ENCODE measurements at places on chromosomes 1 and 21.

DNA sequence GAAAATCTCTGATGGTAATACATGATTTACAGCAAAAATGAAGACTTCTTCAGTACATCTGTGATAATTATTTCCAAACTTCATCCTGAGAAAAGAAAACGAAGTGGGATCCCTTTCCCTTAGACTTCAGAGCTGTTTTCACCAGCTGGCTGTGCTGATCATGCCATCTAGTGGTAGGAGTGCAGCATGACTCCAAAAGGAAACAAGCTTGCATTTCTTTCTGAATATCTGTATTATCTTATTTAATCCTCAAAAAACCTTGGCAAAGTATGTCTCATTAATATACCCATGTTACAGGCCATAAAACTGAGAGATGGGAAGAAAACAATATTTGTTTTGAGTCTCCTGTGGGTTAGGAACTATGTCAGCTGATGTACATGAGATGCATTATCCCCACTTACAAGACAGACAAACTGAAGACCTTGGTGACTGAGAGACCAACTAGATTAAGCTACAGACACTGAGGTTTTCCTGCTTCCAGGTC, 9.8 kb upstream of the GJA8 start:
- no peak for DNase-seq

GRCh38 chr1:190439447-190439846, 38.2 kb downstream of the BRINP3 start:
- no peak for DNase-seq

GRCh38 chr1:165010418-165011070, 346.0 kb downstream of the LMX1A start:
- no peak for DNase-seq

- no peak for DNase-seq
Observed at GRCh38 chr1:72780212-72780611, 497.9 kb upstream of the NEGR1 start.

- no peak for DNase-seq
Observed at GRCh38 chr21:16572032-16572431, 842.2 kb downstream of the USP25 start.

DNA sequence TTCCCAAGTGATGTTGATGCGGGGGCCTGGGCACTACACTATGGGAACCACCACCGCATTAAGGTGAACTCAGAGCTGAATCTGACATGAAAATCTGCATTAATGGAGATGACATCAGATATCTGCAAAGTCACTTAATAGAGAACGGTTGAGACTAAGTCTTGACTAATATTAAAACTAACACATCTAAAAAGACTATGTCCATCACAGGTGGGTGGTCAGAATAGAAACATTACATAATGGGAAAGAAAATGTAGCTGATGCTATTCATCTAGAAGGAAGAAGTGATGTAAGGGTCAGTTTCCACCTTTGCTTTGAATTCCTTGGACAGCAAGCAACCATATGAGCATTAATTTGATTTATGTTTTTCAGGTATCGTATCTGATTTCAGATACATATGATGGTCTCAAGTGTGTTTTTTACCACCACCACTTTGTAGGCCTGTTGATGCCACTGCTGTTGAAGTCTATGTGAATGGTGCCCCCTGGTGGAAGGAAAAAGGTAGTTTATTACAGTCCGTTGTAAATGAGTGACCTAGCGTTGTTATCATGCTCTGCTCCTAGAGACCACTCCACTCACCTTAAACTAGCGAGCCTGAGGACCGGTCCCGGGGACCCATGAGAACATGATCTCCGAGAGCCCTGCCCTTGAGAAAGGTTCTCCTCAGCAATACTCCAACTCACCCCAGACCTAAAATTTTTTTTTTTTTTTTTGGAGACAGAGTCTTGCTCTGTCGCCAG, 73.5 kb downstream of the BACH1 start:
- DNase-seq = peak; percentile 22

- DNase-seq = no peak
Observed at GRCh38 chr1:230145953-230146476, 79.0 kb downstream of the GALNT2 start.

DNA sequence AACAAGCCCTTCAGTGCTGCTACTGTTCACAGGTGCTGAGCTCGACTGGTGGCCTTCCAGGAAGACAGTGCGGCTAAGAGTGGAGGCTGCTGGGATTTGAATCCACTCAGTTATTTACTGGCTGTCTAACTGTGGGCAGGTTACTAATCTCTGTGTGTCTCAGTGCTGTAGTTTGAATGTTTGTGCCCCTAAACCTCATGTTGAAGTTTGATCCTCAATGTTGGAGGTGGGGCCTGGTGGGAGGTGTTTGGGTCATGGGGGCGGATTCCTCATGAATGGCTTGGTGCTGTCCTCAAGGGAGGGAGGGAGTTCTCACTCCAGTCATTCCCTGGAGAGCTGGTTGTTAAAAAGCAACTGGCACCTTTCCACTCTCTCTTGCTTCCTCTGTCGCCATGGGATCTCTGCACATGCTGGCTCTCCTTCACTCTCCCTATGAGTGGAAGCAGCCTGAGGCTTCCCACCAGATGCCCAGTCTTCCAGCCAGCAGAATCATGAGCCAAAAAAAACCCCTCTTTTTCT, 334.8 kb downstream of the RPS6KC1 start:
- no peak for DNase-seq

- DNase-seq = no peak
Observed at GRCh38 chr1:186086583-186086982, 288.5 kb downstream of the TPR start.

DNA sequence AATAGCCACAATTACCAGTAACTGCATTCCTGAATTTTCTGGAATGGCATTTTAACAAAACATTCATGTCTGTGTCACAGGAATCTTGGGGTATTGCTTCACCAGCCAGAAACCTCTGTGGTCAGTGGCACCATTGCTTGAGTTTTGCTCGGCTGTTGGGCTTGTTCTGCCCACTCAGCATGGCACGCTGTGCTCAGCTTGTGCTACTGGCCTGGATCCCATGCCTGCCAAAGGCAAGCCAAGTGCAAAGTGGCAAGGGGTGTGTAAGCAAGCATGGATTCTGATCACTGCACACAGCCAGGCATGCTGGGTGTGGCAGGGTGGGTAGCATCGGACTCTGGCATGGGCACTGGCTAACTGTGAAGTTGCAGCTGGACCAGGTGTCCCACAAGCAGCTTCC, 1150.9 kb downstream of the MRPL39 start:
- no peak for DNase-seq

DNA sequence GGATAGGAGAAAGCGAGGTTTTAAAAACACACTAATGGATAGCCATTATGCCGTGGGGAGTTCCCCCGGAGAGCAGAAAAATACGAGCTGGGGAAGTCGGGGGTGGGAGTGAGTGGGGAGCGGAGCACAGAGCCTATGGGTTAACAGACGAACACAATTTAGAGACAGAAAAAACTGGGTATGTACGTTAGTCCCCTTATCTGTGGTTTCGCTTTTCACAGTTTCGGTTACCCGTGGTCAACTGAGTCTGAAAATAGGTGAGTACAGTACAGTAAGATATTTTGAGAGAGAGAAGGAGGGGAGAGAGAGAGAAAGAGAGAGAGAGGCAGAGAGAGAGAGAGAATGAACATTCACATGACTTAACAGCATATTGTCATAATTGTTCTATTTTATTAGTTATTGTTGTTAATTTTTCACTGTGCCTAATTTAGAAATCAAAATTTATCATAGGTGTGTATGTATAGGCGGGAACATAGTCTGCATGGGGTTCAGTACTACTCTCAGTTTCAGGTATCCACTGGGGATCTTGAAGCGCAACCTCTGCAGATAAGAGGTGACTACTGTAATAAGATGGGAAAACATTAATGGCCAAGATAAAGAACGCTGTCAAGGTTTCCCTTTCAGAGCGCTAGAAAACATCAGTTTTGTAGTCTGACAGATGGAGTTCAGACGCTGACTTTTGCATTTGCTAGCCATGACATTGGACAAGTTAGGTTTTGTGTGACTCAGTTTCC, 125.6 kb upstream of the LMO4 start:
- no peak for DNase-seq

GRCh38 chr1:93605026-93605568, 76.5 kb downstream of the BCAR3 start:
- no peak for DNase-seq

DNA sequence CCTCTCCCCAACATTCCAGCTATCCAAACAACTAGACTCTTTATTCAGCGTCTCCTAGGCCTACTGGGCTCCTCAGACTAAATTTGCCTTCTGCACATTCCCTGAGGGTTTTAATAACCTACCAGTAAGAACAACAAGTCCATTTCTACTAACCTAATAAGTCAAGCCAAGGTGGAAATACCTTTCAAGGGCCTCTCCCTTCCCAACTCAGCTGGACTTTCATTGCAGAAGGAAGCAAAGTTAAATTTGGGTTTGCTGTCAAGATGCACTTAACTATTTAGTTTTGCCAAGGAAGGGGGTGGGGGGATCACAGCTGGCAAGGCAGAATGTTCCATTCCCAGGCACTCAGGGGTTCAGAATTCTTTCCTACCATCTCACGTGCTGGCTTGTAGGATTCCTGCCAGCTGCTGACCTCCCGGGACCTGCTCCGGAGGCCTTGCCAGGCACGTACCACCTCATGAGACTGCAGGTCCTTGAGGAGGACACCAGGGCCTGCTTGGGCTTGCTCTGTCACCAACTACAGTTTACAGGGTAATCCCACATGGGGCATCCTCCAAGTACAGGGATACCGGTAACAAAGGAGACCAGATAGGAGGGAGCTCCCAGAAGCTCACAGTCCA, 29.8 kb downstream of the SLC30A1 start:
- DNase-seq = no peak

GRCh38 chr1:93592551-93592949, 89.1 kb downstream of the BCAR3 start:
- no peak for DNase-seq

DNA sequence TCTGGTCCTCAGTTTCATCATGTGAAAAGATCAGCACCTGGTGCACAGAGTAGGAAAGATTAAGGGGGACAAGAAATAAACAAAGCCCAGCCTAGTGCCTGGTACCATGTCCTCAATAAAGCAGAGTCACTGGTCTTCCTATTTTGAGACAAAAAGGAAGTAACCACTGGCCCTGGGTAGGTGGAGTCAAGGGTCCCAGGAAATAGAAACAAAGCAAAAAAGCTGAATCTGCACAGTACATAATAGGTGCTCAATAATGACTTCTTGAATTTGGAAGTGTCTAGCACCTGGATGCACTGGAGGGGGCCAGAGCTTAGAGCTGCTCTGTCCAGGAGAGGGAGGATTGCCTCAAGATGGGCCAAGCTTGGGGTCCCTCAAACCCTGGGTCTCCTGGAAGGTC, 1.9 kb upstream of the EPHB2 start:
- no peak for DNase-seq

DNA sequence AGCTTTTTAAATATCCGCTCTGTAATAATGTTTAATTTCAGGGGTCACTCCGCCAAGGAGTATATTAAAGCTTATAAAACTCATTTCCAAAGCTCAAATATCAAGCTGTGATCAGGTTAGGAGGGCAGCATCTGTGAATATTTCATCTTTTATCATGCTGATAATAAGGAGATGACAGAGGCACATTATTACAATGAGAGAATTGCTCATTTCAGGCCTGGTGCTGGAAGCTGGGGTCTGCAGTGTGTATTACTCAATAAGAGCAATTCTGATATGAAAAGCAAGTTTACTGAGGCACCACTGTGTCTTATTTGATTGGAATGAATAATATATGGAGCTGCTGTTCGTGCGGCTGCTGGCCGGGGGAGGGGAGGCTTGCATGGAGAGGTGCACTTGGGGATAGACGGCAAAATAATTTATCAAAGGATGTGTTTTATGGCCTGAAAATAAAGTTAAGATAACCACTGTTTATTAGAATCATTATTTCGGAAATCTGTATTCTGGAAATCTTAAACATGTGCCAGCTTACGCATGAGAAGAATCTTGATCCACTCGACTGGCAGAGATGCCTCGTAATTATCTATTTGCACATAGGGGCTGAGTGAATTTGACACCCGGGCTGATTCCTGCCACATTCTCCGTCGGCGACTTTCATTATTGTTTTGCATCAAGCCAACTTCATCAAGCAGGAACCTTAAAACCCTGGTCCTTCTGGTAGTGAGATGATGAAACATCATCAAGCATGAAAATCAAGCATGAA, 173.2 kb downstream of the RRAGC start:
- no peak for DNase-seq

DNA sequence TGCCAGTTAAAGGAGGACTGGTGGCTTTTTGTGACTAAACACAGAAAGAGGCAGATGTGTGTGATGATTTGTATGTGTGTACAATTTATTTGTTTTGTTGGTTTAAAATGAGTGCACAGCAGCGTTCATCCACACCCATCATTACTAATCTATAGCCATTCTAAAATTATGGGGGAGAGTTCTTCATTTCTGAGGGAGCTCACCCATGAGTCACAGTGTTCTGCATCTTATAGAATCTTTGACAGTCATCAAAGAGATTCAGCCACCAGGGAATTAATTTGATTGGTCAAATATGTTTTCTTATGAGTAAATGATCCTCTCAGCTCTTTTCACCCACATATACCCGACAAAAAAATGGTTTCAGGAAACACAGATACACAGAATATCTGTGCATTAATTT, 147.9 kb downstream of the GREM2 start:
- DNase-seq = no peak

- no peak for DNase-seq
Observed at GRCh38 chr1:18191481-18192155, 84.0 kb downstream of the IGSF21 start.

GRCh38 chr21:14284481-14284880, 68.5 kb downstream of the RBM11 start:
- no peak for DNase-seq

GRCh38 chr21:36199021-36199420, 42.4 kb downstream of the DOP1B start:
- DNase-seq = no peak

- DNase-seq = no peak
Observed at GRCh38 chr1:67635055-67635809, 49.8 kb upstream of the GADD45A start.

- DNase-seq = no peak
Observed at GRCh38 chr21:16079830-16080229, 350.0 kb downstream of the USP25 start.

DNA sequence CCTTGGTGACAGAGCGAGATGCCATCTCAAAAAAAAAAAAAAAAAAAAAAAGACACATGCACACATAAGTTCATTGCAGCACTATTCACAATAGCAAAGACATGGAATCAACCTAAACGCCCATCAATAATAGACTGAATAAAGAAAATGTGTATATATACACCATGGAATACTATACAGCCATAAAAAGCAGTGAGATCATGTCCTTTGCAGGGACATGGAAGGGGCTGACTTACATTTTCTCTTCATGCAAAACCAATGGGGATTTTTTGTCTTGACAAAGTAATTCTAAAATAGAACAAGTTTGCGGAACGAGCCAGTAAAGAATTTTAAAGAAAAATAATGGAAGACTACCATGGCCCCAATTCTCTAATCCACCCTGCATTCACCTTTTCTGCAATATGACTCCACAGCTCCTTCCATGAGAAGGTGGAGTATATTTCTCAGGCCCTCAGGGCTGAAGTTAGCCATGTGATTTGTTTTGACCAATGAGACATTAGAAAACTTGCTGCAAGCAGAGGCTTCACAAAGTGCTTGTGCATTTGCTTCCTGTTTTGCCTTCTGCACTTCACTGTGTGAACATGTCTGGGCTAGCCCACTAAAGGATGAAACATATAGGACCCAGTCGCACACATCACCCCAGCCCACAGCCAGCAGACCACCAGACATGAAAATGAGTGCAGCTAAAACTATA, 78.8 kb upstream of the NR5A2 start:
- no peak for DNase-seq
